T-helper 17 cell (primary cell): ENCODE measurements at places on chromosomes 6 and 20.
A peak's percentile ranks its signal among the peaks of the same experiment; 100 is the strongest.

DNA sequence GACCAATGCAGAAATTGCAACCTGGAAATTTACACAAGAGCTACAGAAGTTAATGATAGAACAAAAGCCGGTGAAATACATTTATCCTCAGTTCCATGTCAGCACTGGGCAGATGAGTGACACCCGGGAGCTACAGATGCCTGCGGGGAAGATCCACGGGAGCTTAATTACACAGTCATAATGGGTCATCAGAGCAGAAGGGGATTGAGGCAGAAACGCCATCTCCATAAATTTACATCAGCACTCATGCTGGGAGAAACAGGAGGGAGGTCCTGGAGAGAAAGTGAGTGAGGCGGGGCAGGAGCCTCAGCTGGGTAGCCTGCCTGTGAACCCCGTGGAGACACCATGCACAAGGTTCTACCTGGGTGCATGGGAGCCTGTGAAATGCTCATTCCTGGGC is 37.6 kb upstream of the CST7 start:
- H3K4me3 ChIP-seq = no peak overlapping the region
- no peak for DNase-seq
- peaks cover 2% of the 10 kb centered on the region for H3K36me3 ChIP-seq
- peaks cover 8% of the 10 kb centered on the region for H3K27me3 ChIP-seq
- no peak overlapping the region for H3K27ac ChIP-seq
- H3K4me1 ChIP-seq = no peaks in the 10 kb centered on the region

DNA sequence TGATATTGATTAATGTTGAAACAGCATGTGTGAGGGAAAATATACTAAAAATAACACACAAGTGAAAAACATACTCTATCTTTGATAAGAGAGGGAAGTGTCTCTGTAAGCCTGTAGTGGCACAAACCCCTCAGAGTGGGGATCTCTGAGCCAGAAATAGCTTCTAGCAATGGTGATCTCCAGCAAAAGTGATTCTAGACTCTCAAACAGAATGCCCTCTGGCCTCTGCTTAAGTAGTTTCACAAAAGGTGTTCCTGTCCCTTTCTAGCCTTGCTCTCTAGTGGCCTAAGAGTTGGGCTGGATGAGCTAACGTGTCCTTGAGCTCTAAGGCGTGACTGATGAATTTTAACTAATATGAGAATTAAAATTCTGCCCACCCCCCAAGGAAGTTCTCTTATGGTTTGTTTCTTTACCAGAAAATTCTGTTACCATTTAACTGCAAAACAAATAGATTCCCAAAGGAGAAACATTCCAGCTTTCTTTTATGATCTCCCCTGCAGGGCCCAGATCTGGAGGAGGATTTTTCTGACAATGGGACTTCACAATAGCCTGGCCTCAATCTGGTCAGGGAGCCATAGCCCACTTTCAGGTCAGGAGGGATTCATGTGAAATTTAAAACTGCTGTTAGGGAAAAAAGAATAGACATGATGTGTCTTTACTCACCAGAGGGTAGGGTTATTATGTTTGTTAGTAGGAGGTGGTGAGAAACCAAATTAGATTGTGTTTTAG is 182.5 kb upstream of the LAMP5 start:
- no peaks in the 10 kb centered on the region for H3K4me1 ChIP-seq
- H3K27me3 ChIP-seq = no peaks in the 10 kb centered on the region
- no peak for DNase-seq
- no peaks in the 10 kb centered on the region for H3K36me3 ChIP-seq

- H3K4me3 ChIP-seq = no peak overlapping the region
- H3K27me3 ChIP-seq = no peaks in the 10 kb centered on the region
- no peak for DNase-seq
- H3K36me3 ChIP-seq = peaks cover 24% of the 10 kb centered on the region
- H3K27ac ChIP-seq = peak overlapping the region; percentile 86
Observed at GRCh38 chr6:29620630-29621029, 12.4 kb downstream of the GABBR1 start.

- peaks cover 5% of the 10 kb centered on the region for H3K27me3 ChIP-seq
- peaks cover 2% of the 10 kb centered on the region for H3K4me1 ChIP-seq
- H3K36me3 ChIP-seq = no peaks in the 10 kb centered on the region
- H3K27ac ChIP-seq = no peak overlapping the region
- peak; percentile 63 for DNase-seq
Observed at GRCh38 chr20:23889775-23890187, 10.2 kb upstream of the CST5 start.

DNA sequence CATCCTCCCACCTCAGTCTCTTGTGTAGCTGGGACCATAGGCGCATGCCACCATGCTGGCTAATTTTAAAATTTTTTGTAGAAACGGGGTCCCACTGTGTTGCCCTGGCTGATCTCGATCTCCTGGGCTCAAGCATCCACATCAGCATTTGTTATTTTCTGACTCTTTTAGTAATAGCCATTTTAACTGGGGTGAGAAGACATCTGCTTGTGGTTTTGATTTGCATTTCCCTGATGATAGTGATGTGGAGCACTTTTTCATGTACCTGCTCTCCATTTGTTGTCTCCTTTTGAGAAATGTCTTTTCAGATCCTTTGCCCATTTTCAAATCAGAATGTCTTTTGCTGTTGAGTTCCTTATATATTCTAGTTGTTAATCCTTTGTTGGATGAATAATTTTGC is 22.2 kb upstream of the TULP4 start:
- peaks cover 7% of the 10 kb centered on the region for H3K36me3 ChIP-seq
- no peaks in the 10 kb centered on the region for H3K27me3 ChIP-seq
- H3K27ac ChIP-seq = peak overlapping the region; percentile 99
- peak overlapping the region; percentile 91 for H3K4me3 ChIP-seq
- no peak for DNase-seq

- peak overlapping the region; percentile 32 for H3K27ac ChIP-seq
- no peaks in the 10 kb centered on the region for H3K36me3 ChIP-seq
- DNase-seq = no peak
Observed at GRCh38 chr20:10466325-10466724, 31.2 kb downstream of the SLX4IP start.

- H3K4me1 ChIP-seq = peaks cover 9% of the 10 kb centered on the region
- H3K36me3 ChIP-seq = peaks cover 3% of the 10 kb centered on the region
- no peaks in the 10 kb centered on the region for H3K27me3 ChIP-seq
- H3K4me3 ChIP-seq = no peak overlapping the region
Observed at GRCh38 chr6:149015535-149016525, 269.0 kb downstream of the UST start.

DNA sequence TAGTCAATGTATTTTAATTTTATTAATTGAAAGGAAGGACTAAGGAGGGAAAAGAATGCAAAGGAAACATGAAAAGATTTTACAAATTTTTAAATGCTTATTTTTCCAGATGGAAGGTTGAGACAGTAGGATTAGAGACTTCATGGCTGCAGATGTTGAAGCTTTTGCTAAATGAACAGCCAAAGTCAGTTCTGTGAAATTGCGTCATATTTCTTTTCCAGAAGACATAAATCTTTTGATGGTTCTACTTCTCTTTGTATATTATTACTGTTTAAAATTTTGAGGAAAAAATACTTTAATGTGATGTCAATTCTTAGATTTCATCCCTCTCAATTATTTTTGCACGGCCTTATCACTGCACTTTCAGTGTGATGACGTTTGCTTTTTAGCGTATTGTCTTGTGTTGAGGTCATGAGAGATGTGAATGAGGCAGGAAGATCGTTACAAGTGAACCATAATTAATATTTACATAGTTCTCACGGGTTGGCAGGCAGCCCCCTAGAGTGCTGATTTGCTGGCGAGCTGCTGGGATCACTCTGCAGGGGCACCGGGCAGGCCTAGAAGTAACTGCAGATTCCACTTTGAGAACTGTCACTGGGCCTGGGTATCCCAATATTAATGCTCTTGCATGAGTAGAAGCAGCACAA is 158.1 kb downstream of the TBXT start:
- DNase-seq = no peak
- H3K4me1 ChIP-seq = peaks cover 5% of the 10 kb centered on the region
- H3K27me3 ChIP-seq = peaks cover 59% of the 10 kb centered on the region
- peaks cover 4% of the 10 kb centered on the region for H3K36me3 ChIP-seq
- no peak overlapping the region for H3K27ac ChIP-seq

DNA sequence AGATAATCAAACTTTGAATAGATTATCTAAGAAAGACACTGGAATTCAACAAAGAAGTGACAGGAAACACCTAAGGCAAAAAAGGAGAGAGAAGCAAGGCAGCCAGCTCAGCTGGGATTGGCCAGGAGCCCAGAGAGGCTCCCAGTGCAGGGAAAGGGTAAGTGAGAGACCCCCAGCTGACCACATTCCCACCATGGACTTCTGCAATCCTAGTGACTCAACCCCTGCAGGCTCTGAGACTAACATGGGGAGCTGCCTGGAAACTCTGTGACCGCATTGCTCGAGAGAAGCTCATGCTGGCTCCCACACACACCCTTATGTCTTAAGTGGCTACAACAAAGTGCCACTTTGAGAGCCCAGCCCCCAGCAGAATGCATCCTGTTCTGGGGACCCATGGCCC is 215.1 kb downstream of the PACRG start:
- no peak overlapping the region for H3K27ac ChIP-seq
- DNase-seq = no peak
- no peaks in the 10 kb centered on the region for H3K27me3 ChIP-seq
- no peaks in the 10 kb centered on the region for H3K4me1 ChIP-seq

- H3K27ac ChIP-seq = no peak overlapping the region
- H3K4me1 ChIP-seq = peaks cover 6% of the 10 kb centered on the region
- H3K27me3 ChIP-seq = peaks cover 6% of the 10 kb centered on the region
- H3K4me3 ChIP-seq = no peak overlapping the region
- DNase-seq = no peak
- H3K36me3 ChIP-seq = peaks cover 3% of the 10 kb centered on the region
Observed at GRCh38 chr6:129203190-129203900, 320.4 kb downstream of the LAMA2 start.

DNA sequence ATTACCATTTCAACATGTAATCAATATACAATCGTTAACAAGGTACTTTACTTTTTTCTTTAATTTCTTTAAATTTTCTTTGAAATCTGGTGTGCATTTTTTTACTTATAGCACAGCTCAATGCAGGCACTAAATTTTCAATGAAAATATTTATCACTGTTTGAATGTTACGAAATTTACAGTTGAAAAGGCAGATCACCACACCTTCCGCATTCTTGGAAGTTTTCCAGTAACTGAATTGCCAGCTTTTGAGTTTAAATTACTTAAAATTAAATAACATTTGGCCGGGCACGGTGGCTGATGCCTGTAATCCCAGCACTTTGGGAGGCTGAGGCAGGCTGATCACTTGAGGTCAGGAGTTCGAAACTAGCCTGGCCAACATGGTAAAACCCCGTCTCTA is 309.9 kb downstream of the BMP7 start:
- no peak for DNase-seq
- no peaks in the 10 kb centered on the region for H3K4me1 ChIP-seq
- H3K36me3 ChIP-seq = no peaks in the 10 kb centered on the region
- H3K27me3 ChIP-seq = peaks cover 34% of the 10 kb centered on the region

DNA sequence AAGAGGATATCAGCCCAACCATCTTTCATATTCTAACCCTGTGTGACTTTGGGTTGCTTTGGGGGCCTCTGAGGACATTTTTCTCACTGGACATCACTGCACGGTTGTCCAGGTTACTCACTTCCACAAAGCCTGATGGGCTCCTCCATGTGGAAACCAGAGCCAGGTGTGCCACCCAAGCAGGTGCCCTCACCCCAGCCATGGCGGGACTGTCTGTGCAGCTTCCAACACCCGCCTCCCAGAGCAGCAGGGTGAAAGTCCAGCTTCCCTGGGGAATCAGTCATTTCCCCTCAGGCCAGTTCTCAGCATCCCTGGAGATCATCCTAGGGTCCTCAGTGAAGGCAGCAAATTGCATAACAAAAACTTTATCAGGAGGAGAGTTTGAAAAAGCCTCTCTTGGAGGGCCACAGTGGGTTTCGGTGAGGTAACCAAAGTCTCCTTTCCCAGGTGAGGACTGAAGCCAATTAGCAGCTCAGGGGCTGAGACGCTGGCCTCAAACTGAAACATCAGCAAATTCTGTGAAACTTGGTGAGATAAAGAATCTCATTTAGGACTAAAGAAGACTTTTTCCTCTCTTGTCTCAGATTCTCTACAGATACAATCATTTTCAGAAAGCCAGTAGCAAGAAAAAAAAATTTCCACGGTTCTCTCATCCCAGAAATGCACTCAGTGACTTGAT is 289.6 kb upstream of the CDH4 start:
- no peaks in the 10 kb centered on the region for H3K4me1 ChIP-seq
- H3K27ac ChIP-seq = no peak overlapping the region
- no peak for DNase-seq
- H3K36me3 ChIP-seq = no peaks in the 10 kb centered on the region

DNA sequence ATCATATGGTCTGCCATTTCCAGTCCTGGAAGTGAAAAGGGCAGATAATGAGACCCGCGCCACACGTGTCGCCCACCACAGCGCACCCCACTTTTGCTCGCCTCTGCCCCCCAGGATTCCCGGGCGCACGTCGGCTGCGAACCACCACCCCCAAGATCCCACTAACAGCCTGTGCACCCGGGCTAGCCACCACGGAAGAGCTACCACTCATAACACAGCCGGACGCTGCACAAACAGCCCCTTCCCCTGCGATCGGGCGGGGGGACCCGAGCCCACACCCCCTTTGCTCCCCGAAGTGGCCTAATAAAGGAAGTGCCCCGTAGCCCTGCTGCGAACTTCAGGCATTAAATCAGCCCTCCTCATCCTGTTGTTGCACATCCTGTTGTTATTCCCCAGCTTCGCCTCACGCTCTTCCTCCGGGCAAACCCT is 506 bp downstream of the CITED2 start:
- H3K27ac ChIP-seq = peak overlapping the region; percentile 100
- H3K4me1 ChIP-seq = peaks cover 46% of the 10 kb centered on the region
- peak overlapping the region; percentile 100 for H3K4me3 ChIP-seq
- no peak for DNase-seq
- H3K36me3 ChIP-seq = peaks cover 7% of the 10 kb centered on the region

DNA sequence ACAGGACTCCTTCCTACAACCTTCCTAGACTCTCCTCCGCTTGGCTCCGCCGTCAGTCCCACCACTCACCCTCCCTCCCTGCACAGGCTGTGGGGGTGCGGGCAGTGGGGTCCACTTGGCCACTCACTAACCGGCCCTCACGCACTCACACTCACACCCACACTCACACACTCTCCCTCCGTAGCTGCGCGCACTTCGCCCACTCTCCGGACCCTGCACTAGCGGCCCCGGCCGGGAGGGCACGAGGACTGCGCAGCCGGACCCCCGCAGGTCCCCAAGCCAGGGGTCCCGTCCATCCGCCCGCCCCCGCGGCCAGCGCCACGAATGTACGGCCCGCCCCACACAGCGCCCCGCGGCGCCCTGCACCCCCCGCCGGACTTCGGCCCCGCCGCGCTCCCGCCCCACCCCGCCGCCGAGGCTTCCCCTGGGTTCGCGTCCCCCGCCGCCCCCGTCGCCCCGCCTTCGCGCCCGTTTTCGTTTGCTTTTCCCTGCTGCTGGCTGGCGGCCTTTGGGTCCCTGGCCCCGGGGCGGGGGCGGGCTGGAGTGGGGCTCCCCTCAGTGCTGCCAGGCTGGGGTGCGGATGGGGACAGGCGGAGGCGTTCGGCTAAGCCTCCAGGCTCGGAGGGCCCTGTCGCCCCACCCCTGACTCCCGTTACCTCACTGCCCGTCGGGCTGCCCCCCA is 23.0 kb upstream of the SLC22A7 start:
- peak overlapping the region; percentile 95 for H3K4me3 ChIP-seq
- peak; percentile 32 for DNase-seq
- no peak overlapping the region for H3K27ac ChIP-seq
- peaks cover 28% of the 10 kb centered on the region for H3K27me3 ChIP-seq
- H3K36me3 ChIP-seq = peaks cover 6% of the 10 kb centered on the region

GRCh38 chr20:5145365-5146098 is 18.7 kb downstream of the CDS2 start:
- peaks cover 2% of the 10 kb centered on the region for H3K36me3 ChIP-seq
- H3K27ac ChIP-seq = peak overlapping the region; percentile 29
- peaks cover 47% of the 10 kb centered on the region for H3K4me1 ChIP-seq
- no peak for DNase-seq
